ENCODE measurements at places on chromosomes 7 and 10.

GRCh38 chr7:18590744-18591340 lies 95.3 kb downstream of the HDAC9 start:
- no peak for DNase-seq

DNA sequence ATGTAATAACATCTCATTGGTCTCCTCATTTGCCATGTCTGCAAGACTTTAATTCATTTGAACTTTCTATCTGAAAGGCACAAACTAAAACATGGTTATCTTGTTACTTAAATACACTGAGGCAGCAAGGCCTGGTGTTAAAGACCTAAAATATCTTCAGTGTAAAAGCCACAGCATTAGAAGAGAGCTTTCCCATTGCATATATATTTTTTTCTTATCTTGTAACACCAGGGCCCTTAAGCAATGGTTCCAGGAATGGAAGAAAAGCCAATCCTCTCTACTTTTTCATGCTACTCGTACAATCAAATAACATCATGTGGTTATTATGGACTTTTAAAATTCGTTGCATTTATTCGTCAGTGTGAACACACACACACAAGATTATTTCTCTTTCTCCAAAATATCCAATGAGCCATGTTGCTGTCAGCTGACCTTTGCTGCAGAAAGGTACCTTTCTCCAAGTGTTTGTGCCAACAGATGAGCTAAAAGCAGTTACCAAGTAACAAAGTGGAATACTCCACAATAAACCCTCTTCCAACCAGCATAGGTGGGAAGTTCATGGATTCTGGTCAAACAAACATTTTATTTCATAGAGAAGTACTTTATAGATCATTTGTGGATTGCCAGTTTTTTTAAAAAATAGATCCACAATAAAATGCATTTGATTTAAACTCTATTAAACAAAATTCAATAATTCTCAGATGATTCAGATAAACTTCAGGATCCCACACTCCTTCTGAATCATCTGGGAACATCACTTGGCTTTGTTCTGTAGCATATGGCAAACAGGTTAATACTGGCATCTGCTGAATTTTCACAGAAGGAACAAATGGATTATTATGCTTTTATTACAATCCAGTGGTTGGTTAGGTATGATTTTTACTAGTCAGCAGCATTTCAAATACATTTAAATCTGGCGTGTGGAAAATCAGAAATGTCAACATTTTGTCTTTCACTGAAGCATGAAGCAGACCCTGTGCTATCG lies 63.3 kb upstream of the AGBL3 start:
- no peak for DNase-seq

DNA sequence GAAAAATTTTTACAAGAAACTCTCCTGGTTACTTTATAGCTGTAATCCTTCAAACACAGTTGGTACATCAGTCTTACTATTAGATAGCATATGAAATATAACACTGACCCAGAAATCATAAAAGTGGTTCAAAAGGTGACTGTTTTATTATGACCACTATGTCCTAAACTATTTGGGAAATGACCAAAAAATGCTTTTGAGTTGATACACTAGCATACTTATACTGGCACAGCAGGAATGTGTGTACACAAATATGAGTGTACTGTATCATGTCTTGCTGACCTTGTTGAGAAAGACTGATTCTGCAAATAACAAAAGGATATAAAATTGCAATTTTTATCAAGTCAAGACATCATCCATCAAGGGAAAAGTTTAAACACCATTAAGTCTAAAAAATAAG lies 24.3 kb downstream of the CSTF2T start:
- no peak for DNase-seq

DNA sequence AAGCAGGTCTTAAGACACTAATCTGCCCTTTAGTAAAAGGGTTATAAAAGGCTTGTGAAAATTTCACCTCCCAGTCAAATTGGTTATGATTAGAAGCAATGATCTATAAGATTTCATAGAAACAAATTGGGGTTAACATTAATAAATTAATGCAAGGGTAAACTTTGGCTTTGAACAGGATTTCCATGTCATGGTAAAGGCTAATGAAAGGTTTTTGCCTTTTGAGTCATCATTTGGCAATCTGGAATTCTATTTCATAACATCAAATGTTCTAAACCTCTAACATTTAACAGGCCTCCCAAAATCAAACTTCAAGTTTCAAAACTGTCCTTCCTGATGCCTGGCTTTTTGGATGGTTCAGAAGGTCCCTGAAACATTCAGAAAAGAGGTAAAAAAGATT lies 62.4 kb downstream of the COA1 start:
- no peak for DNase-seq

DNA sequence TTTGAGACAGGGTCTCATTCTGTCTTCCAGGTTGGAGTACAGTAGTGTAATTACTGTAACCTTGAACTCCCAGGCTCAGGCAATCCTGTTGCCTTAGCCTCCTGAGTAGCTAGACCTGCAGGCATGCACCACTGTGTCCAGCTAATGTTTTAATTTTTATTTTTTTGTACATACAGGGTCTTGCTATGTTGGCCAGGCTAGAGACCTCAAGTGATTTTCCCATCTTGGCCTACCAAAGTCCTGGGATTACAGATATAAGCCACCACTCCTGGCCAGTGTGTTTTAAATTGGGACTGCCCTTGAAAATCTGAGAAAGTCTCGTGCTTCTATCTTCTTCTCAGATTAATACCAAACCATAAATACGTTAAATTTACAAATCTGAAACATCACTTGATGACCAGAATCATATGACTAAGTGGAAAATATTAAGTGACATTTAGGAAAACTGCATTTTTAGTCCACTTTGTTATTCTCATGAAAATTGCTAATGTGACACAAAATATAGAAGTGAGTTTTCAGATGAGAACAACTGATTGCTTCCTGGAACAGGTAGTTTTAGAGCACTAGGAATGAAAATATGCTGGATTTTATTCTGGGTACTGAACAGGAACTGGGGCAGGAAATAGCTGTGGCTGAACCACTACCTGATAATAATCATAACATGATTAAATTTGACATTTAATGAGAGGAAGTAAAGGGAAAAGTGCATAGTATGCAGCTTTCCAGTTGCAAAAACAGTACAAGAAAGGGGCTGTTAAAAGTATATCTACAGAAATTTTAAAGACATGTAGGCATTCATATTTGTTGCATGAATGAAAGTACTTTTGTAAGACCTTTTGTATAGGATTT lies 4.2 kb downstream of the PHTF2 start:
- DNase-seq = no peak

Data from left hindlimb (tissue), 1 donor.